Activated naive CD8-positive, alpha-beta T cell treated with anti-CD3 and anti-CD28 coated beads for 36 hours (primary cell): ENCODE measurements at places on chromosomes 4 and X. TPM values are rescaled to one million over a fixed set of nuclear protein-coding genes. Genes with fewer than 3 reads are reported as not detected.
A peak's percentile ranks its signal among the peaks of the same experiment; 100 is the strongest.

- DNase-seq: no peak
Observed at GRCh38 chr4:102139132-102139573, 206.1 kb downstream of the SLC39A8 start.

DNA sequence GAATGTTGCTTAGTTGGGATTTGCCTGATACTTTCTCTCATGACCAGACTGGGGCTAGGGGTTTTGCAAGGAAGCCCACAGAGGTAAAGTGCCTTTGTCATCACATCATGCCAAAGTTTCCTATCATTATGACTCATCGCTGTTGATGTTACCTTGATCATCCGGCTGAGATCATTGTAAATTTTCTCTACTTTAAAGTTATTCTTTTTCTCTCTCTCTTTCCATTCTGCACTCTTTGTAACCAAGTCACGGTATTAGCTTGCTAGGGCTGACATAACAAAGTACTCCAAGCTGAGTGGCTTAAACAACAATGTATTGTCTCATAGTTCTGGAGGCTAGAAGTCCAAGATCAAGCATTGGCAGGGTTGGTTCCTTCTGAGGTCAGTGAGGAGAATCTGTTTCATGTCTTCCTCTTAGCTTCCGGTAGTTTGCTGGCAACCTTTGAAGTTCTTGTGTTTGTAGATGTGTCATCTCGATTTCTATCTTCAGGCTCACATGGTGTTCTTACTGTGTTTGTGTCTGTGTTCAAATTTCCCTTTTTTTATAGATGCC lies 113.0 kb downstream of the DTHD1 start:
- peak; percentile 29 for DNase-seq

DNA sequence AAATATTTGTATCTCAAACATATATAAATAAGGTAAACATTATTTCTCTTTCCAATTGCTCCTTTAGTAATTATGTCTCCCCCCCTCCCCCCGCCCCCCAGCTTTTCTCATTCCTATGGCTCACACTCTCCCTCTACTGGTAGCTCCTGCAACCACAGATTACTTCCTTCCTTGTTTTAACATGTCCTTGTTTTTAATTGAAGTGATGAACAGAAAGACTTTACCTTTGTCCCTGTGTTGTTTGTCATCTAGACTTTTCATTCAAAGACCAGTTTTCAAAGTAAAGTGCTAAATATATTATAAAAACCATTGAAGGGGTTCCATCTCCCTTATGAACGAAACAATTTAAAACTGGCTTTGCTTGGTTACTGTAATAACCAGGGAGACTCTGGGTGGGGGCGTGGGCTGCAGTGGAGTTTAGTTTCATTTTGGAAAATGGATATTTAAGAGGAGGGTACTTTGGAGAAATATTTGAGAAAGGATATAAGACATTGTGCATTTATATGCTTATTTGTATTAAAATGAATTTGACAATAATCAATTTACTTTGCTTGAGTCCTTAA lies 352.9 kb downstream of the RAPGEF2 start:
- no peak for DNase-seq

DNA sequence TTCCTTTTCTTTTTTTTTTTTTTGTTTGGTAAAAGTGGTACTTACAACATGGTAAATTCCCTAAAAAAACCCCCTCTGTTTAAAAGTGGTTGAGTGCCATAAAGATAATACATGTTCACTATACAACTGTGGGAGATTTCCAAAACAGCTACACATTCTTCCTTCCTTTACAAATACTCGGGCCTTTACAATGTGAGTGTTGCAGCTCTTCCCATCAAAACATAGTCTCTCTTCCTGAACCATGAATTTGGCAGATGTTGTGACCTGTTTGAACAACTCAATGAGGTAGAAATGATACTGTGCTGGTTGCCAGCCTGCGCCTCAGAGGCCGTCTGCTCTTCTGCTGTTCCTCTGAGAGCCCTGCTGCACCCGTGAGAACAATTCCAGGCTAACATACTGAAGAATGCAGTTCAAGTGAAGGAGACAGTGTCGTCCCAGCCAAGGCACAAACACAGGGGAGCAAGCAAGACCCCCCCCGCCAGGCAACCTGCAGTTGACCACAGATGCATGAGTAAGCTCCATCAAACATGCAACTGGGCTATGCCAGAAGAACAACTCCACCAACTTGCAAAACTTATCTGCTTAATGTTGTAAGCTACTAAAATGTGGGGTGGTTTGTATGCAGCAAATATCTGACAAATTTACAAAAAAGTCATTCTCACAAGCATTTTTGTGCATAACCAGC lies 645.0 kb downstream of the PCDH7 start:
- no peak for DNase-seq

DNA sequence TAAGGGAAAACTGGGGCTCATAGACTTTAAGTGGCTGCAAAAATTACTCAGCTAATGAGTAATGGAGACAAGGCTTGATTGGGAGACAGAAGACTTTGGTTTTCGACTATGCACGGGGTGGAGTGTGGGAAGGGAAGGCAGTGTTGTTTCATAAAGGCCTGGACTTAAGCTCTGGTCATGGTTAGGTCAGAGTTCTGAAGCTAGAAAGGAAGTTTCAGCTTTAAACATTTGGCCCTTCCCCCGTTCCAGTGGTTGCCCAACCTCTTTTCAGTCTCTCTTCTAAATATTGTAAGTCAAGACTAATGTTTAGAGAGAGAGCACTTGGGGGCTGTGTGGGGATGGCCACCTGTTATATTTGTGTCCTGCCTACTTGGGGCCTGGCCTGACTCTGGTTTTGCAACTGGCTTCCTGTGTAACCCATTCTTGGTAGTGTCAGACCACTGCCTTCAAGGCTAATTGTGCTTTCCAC lies 21.0 kb downstream of the MSN start:
- DNase-seq: no peak

The JCHAIN gene
- not detected for total RNA-seq
